Ascending aorta (tissue), 2 donors: ENCODE measurements at places on chromosomes 3 and 15.

GRCh38 chr3:74267588-74268184, 346.8 kb downstream of the CNTN3 start:
- DNase-seq: peak; percentile 64

GRCh38 chr3:146554151-146554760, 9.8 kb upstream of the PLSCR1 start:
- DNase-seq: no peak

DNA sequence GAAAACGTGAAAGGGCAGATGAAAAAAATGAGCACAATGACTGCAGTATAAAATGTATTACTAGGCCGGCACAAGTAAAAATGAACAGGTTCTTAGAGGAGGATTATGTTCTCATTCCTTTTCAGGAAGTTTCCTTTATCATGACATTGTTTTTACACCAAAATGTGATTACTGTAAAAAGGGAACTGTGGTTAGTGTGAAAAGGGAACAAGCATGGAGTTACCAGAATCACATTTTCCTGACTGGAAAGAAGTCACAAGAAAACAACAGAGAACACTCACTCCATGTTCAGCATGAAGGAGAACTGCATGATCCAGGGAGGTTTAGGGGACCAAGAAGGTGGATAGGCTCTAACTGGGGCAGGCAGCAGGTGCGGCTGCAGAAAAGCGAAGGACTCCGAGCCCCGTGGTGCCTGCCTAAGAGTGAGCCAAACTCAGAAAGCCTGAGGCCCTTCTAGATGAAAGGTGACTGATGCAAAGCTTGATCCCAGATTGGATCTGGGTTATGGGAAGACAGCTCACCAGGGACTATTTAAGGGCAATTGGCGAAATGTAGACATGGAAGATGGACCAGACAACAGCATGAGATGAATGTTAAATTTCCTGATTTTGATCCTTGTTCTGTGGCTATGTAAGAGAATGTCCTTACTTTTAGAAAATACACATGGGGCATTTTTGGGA, 77.3 kb downstream of the CCR1 start:
- no peak for DNase-seq

DNA sequence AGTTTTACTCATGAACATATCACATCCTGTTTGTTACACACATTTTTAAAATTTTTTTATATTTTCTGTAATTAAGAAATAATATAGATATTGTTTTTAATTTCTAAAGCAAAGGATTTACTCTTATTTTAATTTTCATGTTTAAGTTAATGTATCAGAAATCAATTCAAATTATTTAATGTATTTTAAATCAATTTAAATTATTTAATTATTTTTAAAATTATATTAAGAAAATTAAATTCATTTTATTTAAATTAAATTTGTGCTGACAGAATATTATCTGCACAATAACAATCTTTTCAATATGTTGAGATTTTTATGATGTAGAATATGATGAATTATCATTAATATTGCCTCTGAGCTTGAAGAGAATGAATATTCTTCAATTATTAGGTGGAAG, 681.2 kb upstream of the ALCAM start:
- no peak for DNase-seq

DNA sequence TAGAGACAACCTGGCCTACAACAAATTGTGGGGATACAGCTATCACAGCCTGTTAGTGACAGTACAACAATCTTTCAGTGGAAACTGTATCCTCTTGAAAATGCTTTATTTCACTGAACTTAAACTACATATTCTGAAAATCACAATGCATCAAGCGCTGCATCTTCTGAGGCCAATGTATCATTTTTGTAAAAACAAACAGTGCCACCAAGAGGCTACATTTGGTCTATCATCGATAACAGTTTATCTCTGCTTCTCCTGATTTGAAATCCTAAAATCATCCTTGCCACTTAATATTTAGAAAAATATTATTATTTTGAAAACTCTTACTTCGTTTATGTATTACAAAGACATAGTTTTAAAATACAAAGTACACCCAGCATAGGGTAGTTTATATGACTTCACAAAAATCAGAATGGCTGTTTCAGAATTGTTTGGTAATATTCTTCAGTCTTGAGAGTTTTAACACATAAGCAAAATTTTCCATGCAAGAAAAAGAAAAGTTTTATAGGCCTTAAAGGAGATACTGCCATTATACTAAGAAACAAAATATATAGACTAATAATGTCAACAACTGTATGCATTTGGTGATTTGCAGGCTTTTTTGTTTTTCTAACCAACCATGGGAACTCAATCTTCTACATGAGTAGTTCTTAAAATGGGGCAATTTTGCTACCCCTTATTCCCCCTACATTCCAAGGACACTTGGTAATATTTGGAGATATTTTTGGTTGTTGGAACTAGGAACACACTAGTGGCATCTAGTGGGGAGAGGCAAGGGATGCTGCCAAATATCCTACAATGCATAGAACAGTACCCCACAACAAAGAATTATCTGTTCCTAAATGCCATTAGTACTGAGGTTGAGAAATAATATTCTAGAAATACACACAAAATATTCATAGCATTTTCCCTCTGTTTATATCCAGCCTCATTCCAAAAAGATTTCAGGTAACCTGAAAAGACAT, 42.3 kb downstream of the WDR72 start:
- DNase-seq: no peak

DNA sequence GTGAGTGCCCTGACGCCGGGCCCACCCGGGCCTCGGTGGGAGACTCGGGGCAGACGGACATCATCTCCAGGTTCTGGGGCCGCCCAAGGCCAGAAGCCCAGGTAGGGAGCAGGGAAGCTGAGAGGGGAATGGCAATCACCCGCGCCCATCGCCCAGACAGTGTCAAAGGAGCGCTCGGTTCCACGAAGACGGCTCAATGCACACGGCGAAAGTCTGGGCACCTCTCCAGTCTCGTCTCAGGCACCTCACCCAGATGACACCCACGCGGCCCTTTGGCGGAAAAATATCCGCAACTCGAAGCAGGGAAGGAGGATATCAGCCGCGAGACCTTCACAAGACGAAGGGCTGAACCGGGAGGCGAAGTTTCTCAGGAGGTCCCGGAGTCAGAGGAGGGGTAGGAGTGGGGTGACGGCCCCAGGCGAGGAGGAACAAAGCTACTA, 916 bp downstream of the IL17RD start:
- DNase-seq: no peak
